AG04450 (cell line): ENCODE measurements at places on chromosomes 1 and 21. TPM values are rescaled to one million over a fixed set of nuclear protein-coding genes. Genes with fewer than 3 reads are reported as not detected.

GRCh38 chr1:223068900-223069665 is 74.0 kb downstream of the TLR5 start:
- DNase-seq = no peak

GRCh38 chr1:168390271-168390670 is 109.6 kb downstream of the TBX19 start:
- no peak for DNase-seq

The KRTAP19-3 gene
- polyA plus RNA-seq = not detected in 2 replicates

GRCh38 chr1:224058303-224058702 is 55.6 kb upstream of the FBXO28 start:
- no peak for DNase-seq

- no peak for DNase-seq
Observed at GRCh38 chr1:209268479-209268878, 315.0 kb upstream of the CAMK1G start.

DNA sequence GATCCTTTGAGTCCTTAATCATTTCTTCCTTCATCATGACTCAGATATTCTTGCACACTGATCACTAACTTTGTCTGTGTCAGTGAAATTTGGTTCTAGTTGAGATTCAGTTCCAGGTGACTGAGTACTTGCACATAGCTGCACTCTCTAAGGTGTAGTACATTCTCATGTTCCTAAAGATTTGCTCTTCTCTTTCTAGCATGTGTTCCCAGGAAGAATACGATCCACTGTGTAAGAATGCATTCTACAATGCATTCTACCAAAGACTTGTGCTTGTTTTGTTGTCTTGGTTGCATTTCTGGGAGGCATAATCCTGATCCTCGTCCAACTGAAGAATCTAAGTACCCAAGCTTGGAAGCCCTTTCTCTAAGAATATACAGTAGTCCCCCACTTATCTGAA is 104.3 kb upstream of the CDC42BPA start:
- DNase-seq = no peak

- DNase-seq = no peak
Observed at GRCh38 chr1:50488356-50488755, 65.1 kb upstream of the DMRTA2 start.

- no peak for DNase-seq
Observed at GRCh38 chr1:160646711-160647328, at the start of gene SLAMF1. Gene SLAMF1, minus strand, starts transcription at chr1:160647044. Its CDS starts 99 bp downstream, at chr1:160646945.

DNA sequence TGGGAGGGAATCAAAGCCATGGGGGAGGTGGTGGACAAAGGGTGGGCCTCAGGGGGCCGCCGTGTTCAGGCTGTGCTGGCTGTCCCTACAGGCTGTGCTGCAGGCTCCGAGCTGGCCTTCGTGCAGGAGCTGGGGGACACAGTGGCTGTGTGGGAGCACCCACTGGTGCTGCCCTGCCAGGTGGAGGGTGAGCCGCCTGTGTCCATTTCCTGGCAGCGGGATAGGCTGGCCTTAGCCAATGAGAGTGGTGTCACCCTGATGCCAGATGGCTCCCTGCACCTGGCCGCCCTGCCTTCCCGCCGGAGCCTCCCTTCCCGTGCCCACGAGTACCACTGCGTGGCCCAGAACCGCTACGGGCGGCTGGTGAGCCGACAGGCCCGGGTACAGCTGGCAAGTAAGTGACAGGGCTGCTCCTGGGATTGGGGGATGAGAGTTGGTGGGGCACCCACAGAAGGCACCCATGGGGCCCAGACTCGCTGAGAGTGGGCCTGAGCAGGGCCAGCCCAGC is 20.2 kb downstream of the SLC27A3 start:
- DNase-seq = no peak

DNA sequence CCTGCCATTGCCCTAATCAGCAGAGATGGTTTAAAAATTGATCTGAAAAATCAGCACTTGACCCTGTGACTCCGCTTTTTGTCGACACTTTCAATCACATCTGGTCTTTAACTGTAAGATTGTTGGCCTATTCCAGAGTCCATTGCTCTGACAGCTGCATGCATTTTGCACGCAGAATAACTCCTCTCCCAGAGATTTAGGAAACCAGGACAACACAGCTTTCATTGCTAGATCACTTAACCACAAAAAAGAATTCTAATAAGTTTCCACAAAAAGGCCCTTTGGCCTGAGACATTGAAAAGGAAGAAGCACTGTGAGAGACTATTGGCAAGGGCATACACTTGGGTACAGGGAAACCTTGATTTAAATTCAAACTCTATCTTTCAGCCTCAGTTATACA is 373.1 kb downstream of the TGFB2 start:
- no peak for DNase-seq

- no peak for DNase-seq
Observed at GRCh38 chr21:14866859-14867765, 197.7 kb downstream of the NRIP1 start.

- no peak for DNase-seq
Observed at GRCh38 chr1:47182676-47183235, 7.1 kb downstream of the PDZK1IP1 start.

The OR6N1 gene
- not detected in 2 replicates for polyA plus RNA-seq

- no peak for DNase-seq
Observed at GRCh38 chr1:114318961-114319360, 165.3 kb upstream of the SYT6 start.

The CFAP57 gene
- 0.55 and 0.58 TPM in 2 replicates for polyA plus RNA-seq

The ADAMTS1 gene
- 309 and 332 TPM in 2 replicates for polyA plus RNA-seq

- DNase-seq = no peak
Observed at GRCh38 chr1:204733289-204733688, 47.8 kb upstream of the LRRN2 start.

DNA sequence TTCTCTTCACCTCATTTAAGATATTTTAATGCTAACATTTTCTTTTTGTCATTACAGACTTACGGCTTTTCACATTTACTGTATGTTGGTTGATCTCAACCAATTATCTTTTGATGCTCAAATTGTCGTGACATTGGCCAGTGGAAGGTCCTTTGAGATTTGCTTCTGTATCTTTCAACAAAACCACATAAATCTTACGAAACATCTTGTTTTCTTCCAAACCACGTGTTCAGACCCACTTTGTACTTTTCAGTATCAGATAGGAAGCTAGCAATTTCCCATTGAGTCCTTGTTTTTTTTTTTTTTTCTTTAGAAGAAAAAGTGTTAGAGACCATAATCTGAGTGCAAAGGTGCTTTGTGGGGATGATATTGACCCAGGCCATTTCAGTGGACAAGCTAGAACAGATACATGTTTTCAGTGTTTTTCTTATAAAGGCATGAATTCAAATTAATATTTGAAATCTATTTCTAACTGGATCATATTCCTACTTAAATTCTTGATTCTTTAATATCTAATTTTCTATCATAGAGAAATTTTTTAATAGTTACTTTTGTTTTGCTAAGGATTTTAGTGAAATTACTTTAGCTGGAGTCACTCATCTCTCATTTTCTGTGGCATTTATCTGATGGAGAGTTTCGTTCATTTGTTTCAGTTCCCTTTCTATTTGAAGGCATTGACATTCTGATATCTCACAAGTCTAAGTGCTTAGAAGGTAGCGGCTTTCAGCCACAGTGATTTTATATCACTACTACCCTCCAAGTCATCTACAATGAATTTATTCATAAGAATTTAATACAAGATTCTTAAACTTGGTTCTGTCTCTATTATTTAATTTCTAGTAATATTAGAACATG is 26.7 kb downstream of the ATG4C start:
- no peak for DNase-seq

- DNase-seq = no peak
Observed at GRCh38 chr21:32248571-32249461, 30.0 kb downstream of the MIS18A start.

- DNase-seq = peak; percentile 41
Observed at GRCh38 chr1:53899206-53899628, 5.2 kb downstream of the DIO1 start.

DNA sequence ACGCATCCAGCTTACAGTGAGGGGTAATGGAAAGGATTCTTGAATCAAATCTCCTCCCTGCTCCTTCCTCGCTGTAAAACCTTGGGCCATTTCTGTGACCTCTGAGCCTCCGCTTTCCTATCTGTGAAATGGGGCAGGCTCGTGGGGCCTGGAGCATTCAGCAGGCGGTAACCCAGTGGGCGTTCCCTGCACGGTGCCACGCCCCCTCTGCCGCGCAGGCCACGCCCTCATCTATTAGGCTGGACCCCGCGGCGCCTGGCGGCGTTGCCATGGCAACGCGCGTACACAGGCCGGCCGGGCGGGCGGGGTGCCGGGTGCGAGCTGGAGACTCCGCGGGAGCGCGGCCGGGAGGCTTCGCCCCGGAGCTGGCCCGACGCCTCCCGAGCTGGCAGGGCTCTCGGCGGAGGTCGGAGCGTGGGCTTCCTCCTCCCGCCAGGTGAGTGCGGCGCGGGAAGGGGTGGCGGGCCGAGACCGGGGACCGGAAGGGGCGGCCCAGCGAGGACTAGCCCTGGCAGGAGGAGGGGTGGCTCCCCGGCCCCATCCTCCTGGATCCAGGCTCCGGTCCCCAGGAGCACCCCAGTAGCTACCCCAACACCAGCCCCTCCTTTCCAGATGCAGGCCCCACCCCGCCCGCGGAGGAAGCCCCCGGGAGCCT is at the start of gene FHAD1:
FHAD1 (plus strand) TSS at position 264 of the 655 bp plus-strand sequence. CDS start 4,562 bp downstream, outside the sequence.
- no peak for DNase-seq

The HMCN1 gene
- polyA plus RNA-seq = 19.7 and 20.9 TPM in 2 replicates

GRCh38 chr1:34696230-34696629 is 58.6 kb upstream of the GJB5 start:
- no peak for DNase-seq

GRCh38 chr1:201450721-201451291 is 18.2 kb downstream of the PHLDA3 start:
- DNase-seq = peak; percentile 59

The TPTE gene
- polyA plus RNA-seq = not detected in 2 replicates

- DNase-seq = no peak
Observed at GRCh38 chr1:229895605-229896004, 171.4 kb upstream of the GALNT2 start.

The FCGR2B gene
- polyA plus RNA-seq = not detected in 2 replicates

The SIK1 gene
- 1.3 and 1.4 TPM in 2 replicates for polyA plus RNA-seq

DNA sequence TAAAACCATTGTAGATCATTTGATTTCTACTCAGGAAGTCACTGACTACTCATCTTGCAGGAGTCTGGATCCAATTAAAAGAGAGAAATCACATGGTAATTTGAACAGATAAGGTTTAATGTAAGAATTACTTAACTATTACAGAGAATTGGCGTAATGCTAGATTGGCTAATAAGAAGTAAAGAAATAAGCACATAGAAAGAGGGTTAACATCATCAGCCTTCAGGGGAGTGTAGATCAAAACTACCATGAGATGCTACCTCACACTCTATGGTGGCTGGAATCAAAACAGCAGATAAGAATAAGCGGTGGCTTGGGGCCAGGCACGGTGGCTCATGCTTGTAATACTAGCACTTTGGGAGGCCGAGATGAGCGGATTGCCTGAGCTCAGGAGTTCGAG is 11.7 kb downstream of the ST3GAL3 start:
- DNase-seq = no peak

The NUAK2 gene
- polyA plus RNA-seq = 7.0 and 8.2 TPM in 2 replicates

DNA sequence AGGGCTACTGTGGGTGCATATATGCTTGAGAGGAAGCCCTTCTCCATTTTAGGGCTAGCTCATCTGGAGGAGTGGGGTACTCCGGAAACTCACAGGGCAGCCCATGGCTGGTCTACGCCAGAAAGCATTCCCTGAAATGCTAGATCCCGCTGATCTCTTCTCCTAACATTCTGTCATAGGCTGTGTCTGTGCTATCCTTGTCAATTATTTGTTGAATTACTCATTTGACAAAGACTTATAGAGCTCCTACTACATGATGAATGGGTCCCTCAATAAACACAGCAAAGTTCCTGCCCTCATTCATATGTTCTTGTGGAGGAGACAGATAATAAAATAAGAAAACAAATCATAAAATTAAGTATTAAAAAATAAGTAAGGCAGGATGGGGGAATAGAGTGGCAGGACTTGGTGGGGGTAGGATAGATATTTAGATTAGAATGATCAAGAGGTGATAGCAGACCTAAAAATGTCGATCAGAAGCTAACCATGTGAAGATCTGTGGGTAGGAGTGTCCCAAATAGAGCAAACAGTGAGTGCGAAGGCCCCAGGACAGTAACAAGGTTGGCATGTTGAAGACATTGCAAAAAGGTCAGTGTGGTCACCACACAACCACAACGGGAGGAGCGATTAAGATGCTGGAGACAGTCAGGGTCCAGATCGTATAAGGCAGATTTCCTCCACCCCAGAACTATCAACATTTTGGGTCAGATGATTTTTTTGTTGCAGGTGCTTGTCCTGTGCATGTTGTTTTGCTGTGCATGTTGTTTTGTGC is 13.2 kb downstream of the NGF start:
- no peak for DNase-seq

The CELA3A gene
- polyA plus RNA-seq = not detected in 2 replicates

GRCh38 chr1:116451702-116452101 is 78.7 kb downstream of the ATP1A1 start:
- no peak for DNase-seq

The GBP1 gene
- polyA plus RNA-seq = 86.2 and 103 TPM in 2 replicates

The ANGPTL1 gene
- polyA plus RNA-seq = 0.16 and 0.47 TPM in 2 replicates

- no peak for DNase-seq
Observed at GRCh38 chr1:110829955-110830553, 42.9 kb upstream of the CD53 start.

GRCh38 chr1:11455967-11456570 is 22.9 kb upstream of the DISP3 start:
- DNase-seq = no peak

The S1PR1 gene
- 35.8 and 38.1 TPM in 2 replicates for polyA plus RNA-seq

The FAM72D gene
- polyA plus RNA-seq = 0.68 and 1.3 TPM in 2 replicates

The GBP7 gene
- polyA plus RNA-seq = not detected in 2 replicates

DNA sequence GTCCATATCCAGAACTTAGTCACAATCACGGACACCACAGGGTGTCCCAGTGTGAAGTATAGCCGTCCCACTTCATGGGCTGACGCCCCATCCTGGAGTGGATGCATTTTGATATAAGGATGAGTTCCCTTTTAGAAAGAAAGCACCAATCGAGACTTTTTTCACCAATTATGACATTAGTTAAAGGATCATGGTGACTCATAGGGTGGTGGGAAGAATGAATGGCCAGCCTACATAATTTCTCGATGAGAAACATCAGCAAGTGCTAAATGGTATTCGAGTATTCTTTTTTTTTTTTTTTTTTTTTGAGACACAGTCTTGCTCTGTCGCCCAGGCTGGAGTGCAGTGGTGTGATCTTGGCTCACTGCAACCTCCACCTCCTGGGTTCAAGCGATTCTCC is 38.5 kb upstream of the USP1 start:
- DNase-seq = peak; percentile 15

DNA sequence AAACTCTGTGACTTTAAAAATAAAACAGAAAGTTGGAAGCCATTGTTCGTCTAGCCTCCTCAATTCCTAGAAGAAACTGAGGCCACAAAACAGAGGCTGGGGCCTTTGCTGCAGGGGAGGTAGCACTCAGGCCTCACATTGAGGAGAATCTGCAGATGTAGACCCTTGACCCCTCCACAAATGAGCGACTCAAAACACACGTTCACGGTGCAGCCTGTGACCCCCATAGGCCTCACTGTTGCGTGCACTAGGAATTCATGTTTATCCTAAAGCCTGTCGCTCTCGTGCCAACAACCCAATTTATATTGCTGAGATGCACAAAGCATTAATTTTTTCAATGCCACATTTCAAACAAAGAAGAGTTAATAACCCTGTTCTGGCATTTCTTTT is 5.6 kb downstream of the TMEM51 start:
- DNase-seq = no peak
